ENCODE measurements at places on chromosomes 4 and X.
A peak's percentile ranks its signal among the peaks of the same experiment; 100 is the strongest.

GRCh38 chr4:83107631-83108030 is 6.9 kb downstream of the PLAC8 start:
- DNase-seq, result no peak

DNA sequence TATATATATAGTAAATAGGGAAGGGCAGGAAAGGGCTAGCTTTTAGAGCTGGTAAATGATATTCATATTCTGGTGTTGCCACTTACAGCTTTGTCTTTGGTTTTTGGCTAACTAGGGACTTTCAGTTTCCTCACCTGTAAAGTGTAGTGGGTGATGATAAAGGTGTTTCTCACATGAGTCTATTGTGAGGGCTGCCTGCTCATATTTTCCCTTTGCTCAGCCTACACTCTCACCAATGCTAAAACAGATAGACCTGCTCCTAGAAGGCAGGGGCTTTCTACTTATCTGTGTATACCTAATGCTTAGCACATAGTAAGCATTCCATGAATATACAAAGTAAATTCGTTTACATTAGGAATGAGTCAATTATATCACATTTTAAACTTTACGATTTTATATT is 137.2 kb upstream of the HS3ST1 start:
- no peak for DNase-seq

- no peak for DNase-seq
Observed at GRCh38 chrX:49233176-49233575, at the start of gene CACNA1F. TSS of gene CACNA1F (minus strand) at chrX:49233340. CDS start at chrX:49233309, 31 bp downstream.

- DNase-seq, result no peak
Observed at GRCh38 chr4:8093587-8094274, 64.9 kb downstream of the ABLIM2 start.

GRCh38 chrX:120311727-120312063 is 434 bp upstream of the TMEM255A start:
- no peak for DNase-seq

GRCh38 chrX:115367455-115367854 is 77.9 kb downstream of the LUZP4 start:
- DNase-seq, result no peak

GRCh38 chr4:121783210-121783609 is 17.9 kb upstream of the EXOSC9 start:
- no peak for DNase-seq

DNA sequence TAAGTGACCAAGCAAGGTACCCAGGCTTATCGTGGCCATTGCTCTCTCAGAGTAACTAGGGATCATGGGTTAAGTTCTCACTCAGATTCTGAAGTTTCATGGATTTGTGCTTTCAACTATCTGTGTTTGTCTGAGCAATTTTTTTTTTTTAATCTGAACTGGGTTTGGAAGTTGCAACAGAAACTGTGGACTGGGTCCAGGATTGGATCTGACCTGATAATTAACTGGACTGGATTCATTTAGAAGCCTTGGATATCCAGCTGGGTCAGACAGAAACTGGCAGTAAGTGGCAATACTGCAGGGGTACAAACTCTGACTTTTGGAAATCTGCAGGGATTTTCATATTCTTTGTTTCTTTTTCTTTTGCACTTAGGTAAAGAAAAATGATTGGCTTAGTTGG is 38.7 kb upstream of the FGF2 start:
- no peak for DNase-seq

GRCh38 chr4:89196745-89197144 is 85.4 kb downstream of the TIGD2 start:
- DNase-seq, result peak; percentile 18

- DNase-seq, result no peak
Observed at GRCh38 chr4:185800266-185800945, 11.6 kb downstream of the SORBS2 start.

DNA sequence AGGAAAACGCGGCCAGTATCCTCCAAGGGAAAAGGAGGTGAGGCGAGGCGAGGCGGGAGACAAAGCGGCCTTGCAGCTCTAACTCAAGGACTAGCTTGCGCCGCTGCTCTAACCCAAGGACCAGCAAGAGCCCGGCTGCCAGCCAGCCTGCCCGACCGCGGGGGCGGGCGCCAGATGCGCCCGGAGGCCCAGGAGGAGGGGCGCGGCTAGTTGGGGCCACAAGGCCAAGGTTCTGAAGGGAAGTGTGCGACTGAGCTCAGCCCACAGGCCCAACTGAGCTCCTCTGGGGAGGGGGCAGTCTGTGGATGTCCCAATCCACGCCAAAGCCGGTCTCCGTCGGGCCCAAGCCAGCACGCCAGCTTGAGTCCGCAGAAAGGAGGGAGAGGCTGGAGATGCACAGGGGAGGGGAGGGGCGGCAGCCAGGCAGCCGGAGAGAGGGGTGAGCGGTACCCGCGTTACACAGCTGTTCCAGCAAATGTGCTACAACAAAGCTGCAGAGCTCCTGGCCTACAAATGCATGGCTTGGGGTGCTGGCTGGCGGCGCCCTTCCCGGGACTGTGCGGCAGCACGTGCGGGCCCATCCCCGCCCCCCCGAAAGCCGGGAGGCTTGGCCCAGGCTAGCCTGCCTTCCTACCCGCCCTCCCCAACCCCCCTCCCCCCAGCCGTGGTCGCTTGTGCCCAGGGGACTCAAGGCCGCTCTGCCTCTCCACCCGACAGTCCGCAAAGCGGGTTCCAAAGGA is 637 bp downstream of the AMER1 start:
- DNase-seq, result peak; percentile 1

GRCh38 chrX:1493877-1494510 is 41.3 kb upstream of the ASMTL start:
- DNase-seq, result no peak

GRCh38 chr4:122687531-122688061 is 44.9 kb upstream of the BBS12 start:
- no peak for DNase-seq

GRCh38 chrX:43644124-43644701 is 11.9 kb upstream of the MAOA start:
- DNase-seq, result no peak

DNA sequence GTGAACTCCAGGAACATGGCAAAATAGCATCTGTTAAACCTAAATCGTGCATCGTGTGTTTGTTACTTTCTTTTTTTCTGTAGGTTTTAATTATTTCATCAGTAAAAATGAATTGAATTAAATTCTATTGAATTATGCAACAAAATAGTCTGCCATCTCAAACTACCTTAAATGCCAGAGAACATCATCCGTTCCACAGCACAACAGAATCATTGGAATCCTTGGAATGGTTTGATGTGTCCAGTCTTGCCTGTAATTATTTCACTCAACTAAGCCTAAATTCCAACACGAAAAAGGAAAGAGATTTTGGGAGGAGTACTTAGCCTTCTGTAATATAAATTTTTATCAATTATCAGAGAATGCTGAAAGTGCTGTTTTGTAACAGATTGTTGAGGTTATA is 17.1 kb upstream of the SLC7A11 start:
- DNase-seq, result no peak

GRCh38 chrX:18194688-18195087 is 26.0 kb downstream of the BEND2 start:
- DNase-seq, result no peak

- no peak for DNase-seq
Observed at GRCh38 chrX:153669901-153670731, 3.5 kb downstream of the PNCK start.

GRCh38 chr4:170243662-170244288 is 154.0 kb upstream of the AADAT start:
- DNase-seq, result no peak

DNA sequence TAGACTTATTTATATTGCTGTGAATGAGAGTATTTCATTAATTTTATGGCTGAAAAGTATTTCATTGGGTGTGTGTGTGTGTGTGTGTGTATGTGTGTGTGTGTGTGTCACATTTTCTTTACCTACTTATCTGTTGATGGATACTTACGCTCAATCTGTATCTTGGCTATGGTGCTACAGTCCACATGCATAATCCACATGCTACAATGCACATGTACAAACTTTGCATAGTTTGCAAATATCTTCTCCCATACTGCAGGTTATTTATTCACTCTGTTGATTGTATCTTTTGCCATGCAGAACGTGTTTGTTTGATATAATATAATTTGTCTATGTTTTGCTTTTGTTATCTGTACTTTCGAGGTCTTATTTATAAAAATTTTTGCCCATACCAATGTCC is 167.8 kb downstream of the RAB28 start:
- no peak for DNase-seq

DNA sequence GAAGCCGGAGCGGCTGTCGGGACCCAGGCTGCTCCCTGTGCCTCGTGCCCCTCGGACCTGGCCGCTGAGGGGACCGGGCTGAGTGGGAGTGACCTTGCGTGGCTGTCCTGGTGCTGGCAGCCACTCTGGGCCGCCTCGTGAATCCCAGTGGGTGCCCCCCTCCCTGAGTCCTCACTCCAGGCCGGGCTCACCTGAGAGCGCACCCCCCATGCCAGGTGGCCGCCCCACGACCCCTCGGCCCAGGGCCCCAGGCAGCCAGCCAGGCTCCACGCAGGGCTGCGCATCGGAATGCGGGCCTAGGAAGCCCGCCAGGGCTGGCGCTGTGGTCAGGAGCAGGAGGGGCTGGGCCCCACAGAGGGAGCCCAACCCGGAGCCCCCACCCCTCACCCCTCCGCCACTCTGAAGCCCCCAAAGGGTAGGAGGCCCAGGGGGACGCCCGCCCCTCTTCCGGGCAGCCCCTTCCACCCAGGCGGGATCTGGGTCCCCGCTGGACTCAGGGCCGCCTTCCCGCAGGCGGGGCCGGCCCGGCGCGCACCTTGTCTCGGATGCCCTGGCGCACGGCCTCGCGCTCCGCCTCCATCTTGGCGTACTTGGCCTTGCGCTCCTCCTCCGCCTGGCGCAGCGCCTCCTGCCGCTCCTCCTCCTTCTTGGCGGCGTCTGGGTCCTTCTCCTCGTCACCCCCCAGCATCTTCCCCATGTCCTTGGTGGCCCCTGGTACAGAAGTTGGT is 33.9 kb downstream of the CPLX1 start:
- DNase-seq, result no peak

DNA sequence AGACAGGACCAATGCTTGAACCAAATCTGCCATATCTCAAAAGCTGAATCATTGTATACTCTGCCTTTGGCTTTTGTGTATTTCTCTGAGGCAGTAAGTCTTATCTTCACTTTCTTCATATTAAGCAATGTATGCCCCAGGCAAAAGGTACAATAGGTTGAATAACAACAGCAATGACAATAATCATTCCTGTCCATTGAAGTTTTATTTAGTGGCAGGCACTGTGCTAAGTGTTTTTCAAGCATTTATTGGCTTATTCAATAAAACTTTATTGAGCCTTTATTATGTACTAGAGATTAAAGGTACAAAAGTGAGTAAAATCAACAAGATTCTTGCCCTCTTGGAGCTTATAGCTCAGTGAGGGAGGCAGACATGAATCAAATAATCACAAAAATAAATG is 8.2 kb upstream of the CASK start:
- DNase-seq, result no peak
